Esophagus squamous epithelium (tissue), 5 donors: ENCODE measurements at places on chromosomes 7 and 10.

DNA sequence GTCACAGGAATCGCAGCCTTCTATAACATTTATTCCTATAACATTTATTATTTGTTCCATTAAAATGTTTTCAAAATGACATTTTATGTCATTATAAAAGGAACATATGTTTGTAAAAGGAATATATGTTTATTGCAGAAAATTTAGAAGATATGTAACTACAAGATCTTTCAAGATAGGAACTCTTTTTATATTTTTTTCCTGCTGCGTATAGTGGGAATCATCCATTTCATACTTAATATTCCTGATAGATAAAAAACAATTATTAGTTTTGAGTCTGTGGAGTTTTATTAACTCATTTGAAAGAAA lies 55.6 kb downstream of the CCNY start:
- no peak for DNase-seq

DNA sequence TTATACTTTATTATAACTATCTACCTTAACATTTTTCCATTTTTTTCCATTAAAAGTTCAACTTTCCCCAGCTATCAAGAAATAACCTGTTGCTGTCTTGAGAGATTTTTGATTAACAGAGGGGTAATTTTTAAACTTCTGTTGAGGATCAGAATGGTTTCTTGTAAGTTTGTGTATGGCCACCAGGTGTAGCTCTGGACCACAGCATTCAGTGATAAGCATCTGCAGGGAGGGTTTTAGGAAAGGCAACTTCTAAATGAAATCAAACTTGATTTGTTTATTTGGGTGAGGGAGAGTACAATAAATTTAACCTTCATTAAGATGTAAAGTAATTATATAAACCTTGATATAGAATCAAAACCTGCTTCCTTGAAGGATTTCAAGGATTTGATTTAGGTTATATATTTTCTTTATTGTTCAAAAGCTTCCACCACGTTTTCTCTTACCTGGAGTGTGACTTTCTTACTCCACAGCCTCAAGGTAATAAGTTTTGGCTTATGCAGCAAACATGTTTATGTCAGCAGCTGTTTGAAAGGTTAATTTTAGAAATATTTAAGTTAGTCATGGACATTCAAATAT lies 153.3 kb downstream of the STK31 start:
- DNase-seq = no peak

DNA sequence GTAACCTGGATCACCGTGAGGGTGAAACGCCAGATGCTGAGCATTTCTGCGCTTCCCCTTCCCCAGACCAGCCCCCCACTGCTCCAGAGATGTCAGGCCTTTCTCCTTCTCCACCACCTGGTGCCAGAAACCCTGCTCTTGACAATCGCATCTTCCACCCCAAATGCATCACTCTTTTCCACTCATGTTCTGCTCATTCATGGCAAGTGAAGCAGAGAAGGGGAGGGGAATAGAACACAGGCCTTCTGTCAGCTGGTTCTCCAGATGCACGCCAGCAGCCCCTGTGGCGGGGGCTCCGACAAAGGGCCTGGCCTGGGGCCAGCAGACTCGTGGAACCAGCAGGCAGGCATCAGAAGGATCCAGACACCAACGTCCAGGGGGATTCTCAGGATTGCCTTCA lies 68.5 kb upstream of the SVIL start:
- DNase-seq = no peak

DNA sequence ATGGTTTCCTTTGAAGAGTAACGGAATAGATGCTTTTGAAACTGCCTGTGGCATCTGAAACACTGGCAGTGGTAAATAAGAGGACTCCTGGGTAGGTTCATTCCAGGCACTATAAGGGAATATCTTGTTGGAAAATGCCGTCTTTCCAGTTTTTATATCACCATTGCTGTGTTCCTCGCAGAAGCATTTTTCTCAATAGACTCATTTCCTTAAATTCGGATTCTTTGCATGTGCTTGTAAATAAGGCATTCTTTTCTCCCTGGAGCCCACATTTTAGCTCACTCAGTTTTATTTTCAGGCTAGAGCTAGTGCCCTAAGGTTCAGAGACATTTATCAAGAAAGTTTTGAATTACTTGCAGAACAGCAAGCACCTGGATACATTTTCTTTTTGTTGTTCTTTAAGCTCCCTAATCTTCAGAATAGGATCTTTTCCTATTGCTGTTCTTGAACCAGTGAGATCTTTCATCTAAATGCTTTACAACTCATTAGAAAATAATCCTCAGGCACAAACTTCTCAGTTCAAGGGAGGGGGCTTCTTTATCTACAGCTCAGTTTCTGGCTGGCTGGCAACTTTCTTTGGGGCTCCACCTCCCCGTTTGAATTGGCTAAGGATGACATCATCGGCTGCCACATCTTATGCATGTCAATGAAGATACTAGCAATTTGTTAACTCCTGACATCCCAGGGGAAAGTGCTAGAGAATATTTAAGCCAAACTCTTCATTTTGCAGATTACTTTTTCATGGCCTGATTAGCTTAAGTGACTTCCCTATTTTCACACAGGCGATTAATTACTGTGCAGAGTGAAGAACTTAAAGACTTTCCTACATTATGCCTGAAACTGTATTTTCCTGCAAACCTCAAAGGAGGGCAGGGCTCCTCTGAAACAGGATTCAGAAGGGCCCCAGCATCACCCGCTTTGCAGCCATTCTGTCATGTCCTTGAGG lies 133.7 kb upstream of the RSU1 start:
- no peak for DNase-seq

DNA sequence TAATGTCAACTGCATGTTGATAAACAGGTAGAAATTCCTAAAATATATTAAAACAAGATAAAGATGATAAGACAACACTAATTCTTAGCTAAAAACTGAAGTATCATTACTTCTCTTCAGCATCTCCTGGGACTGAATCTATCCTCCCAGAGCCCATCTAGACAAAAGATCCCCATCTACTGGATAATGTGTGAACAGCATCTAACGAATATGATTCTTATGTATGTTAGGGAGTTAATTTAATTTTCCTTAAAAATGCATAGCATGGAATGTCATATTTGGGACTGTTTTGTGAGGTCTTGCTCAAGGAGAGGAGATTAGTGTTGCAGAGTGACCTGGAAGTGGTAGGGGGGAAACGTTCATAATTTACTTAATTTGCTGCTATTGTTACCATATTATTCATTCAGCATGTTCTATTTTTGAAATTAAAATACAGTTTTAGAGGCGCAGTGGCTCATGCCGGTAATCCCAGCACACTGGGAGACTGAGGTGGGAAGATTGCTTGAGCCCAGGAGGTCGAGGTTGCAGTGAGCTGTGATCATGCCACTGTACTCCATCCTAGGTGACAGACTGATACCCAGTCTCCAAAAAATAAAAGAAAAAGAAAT lies 305.1 kb upstream of the CSTF2T start:
- no peak for DNase-seq

DNA sequence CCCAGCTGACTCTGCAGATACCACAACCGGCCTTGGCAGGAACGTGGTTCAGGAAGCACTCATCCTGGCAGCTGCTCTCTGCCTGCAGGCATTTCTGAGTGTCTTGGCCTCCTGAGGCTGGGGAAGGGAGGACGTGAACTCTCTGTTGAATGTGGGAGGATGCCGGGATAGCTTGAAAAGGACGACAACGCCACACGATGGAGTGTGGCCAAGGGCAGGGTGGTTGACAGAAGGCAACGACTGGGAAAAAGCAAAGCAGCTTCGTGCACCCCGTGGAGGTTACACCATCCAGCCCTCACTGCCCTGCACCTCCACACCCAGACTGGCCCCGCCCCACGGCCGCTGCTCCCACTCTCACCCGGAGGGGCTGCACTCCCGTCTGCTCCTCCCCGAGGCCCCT lies 466.1 kb upstream of the FOXK1 start:
- DNase-seq = no peak
